Activated CD8-positive, alpha-beta T cell treated with anti-CD3 and anti-CD28 coated beads for 36 hours (primary cell): ENCODE measurements at places on chromosomes 4 and X.

- DNase-seq, result no peak
These were observed 305.9 kb upstream of the HAND2 start for GRCh38 chr4:173835903-173836302.

- no peak for DNase-seq
These were observed 408 bp downstream of the TET2 start for GRCh38 chr4:105147016-105147552.

DNA sequence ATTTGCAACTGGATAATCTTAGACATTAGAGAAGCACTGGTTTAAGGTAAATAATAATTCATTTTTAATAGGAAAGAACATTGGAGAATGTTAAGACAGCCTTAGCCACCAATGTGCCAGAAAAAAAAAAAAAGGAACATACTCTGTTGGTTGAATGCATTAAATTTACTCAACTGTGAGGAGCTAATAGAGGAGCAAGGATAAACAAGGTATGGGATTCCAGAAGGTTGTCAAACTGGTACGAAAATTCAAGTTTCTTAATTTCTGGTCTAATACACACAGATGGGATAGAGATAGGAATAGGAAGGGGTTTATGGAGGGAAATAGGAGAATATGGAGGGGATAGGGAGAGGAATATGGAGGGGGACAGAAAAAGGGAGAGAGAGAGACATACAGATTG lies 1096.6 kb downstream of the ARAP2 start:
- no peak for DNase-seq

DNA sequence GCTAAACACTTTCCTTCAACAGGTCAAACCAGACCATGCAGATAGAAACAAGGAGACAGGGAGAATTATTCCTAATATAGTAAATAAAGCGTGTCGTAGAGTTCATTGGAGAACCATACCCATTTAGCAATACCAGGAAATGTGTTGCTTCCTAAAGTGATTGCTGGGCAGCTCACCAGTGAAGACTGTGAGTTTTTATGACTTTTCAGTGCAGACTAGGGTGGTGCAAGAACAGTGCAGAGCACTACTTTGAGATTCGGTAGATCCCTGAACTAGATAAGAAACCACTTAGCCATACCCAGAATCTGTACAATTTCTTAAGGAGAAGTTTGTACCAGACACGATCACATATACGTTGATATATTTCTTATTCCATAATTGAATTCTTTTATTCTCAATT lies 87.4 kb downstream of the EMCN start:
- DNase-seq, result no peak

GRCh38 chr4:154908168-154908567 lies 127.1 kb downstream of the RBM46 start:
- DNase-seq, result no peak

- no peak for DNase-seq
These were observed 51.1 kb upstream of the TMEM33 start for GRCh38 chr4:41883988-41884734.

GRCh38 chr4:122005064-122005755 lies 53.4 kb upstream of the TRPC3 start:
- DNase-seq, result no peak
